ENCODE measurements at places on chromosomes 6 and 20.

DNA sequence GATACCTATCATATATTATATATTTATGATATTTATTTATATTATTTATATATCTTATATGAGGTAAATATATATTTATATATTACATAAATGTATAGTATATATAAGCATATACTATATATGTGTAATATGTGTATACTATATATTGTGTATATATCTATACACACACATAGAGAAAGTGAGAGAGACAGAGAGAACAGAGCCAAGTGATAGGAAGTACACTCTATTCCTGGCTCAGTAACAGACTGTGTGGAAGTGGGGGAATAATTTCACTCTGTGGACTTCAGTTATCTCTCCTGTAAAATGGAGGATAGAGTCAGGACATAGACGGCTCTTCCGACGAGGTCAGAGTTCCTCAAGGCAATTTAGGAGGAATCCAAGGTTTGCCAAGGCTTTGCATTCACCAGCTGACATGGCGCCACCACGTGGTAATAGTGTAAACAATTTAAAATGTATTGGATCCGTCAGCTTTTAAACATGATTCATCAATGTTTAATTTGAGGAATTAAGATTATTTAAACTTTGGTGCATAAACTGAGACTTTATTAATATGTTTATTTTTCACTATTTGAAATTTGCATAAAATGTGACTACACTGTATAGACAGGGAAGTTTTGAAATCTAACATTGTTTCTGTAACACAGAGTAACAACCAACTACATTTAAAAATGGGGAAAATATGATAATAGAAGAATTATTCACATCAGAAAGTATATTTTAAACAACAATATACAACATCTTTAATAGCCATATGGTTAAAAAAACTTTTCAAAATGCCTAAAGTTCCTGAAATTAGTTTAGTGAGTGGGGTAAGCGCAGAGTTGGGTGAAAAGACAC is 75.4 kb upstream of the TMEM244 start:
- DNase-seq, result no peak

DNA sequence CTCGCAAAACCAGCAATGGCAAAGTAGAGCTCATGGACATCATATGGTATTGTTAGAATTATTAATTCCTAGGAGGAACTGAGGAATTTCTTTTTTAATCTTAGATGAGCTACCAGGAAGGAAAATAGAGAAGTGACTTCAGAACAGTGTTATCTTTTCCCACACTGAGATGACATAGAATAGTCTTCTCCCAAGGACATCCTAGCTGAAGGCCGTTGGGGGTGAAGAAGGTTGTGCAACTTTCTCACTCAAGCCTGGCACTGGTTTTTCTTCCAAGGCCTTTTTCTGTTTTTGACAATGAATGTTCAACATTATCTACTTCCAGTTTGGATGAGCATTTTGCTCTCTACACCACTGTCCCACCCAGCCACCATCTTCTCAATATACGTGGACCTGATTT is 35.8 kb upstream of the MAS1 start:
- DNase-seq, result no peak

- no peak for DNase-seq
These were observed 6.0 kb downstream of the HSF2 start for GRCh38 chr6:122405417-122405816.

GRCh38 chr6:22673474-22673873 is 104.1 kb downstream of the HDGFL1 start:
- no peak for DNase-seq

GRCh38 chr6:106530502-106530901 is 98.8 kb downstream of the RTN4IP1 start:
- DNase-seq, result no peak

DNA sequence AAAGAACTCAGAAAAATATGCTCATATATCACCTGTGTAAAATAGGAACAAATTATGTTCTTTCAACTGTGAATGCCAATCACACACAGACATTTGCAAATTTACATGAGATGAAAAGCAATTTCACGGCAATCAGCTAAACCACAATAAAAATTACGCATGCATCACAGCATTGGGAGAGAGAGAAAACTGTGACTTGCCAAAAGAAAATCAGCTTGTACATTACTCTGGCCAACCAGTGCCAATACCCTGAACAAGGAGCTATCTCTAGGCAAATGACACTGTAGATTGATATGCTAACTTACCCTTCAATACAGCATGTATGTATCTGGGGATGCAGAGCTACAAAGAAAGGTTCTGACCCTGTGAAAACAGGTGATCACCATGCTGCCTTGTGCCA is 515.6 kb downstream of the EYS start:
- DNase-seq, result no peak

GRCh38 chr20:50582092-50582491 is 71.9 kb downstream of the PTPN1 start:
- no peak for DNase-seq

GRCh38 chr20:18805881-18806280 is 7.7 kb upstream of the SCP2D1 start:
- no peak for DNase-seq

DNA sequence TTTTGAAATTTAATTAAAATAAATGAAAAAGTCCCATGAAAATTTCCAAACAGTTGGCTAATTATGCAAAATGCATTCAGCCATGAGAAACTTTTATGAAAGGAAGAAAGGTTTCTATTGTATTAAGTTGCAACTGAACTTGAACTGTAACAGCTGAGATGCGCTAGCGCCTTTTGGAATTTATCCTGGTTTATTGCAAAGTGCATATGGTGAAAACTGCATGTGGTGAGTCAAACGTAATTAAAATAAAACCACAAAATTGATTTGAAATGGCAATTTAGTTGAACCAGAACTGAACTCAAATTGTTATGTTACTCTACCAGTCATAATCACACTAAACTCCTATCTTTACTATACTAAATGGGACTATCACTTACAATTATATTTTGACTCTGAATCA is 46.4 kb upstream of the COL21A1 start:
- no peak for DNase-seq

DNA sequence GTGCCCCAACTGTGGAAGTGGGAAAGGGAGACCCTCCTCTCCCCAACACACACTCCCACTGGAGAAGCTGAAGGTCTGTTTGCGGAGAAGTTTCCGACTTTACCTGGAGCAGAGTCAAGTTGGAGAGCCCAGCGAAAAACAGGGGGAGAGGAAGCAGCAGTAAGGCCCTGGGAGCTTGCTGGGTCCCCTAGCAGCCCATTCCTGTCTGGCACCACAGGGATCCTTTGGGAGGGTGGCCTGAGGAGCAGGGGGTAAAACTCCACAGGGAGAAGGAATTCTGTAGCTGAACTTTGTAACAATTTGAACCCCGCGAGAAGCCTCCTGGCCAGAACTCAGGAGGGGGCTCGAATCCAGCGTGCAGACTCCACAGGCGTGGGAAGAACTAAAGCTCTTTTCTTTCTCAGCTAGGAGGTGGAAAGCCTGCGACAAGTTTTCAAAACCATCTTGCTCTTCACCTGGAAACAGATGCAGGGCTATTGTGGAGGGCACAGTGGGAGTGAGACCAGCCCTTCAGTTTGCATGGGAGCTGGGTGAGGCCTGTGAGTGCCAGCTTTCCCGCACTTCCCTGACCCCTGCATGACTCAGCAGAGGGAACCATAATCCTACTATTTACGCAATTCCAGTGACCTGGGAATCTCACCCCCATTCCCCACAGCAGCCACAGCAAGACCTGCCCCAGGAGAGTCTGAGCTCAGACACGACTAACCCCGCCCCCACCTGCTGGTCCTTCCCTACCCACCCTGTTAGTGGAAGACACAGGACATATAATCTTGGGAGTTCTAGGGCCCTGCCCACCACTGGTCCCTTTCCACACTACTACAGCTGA is 25.8 kb downstream of the SERPINB9 start:
- DNase-seq, result no peak

GRCh38 chr6:145819994-145820393 is 5.4 kb upstream of the FBXO30 start:
- no peak for DNase-seq

DNA sequence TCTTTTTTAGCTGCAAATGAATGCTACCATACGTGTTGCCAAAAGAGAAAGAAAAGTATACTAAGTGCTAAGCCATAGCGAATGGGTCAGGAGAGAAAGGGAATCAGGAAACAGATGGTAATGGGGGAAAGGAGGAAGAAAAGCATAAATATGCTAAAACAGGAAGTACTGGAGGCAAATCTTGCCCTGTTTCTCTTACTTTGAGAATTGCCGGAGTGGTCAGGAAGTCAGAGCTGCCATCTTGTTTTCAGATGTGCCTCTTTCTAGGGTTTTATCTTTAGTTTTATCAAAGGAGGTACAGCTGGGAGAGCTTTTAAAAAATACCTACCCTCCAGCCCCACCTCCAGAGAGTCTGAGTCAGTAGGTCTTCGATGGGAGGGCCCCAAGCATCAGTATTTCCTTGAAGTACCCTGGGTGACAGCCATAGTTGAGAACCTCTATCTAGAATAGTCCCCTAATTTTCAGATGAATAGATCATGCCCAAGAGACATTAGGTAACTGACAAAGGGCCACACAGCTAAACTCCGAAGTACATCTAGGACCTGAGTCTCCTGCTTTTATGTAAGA is 193.3 kb downstream of the CLIC5 start:
- no peak for DNase-seq

GRCh38 chr6:134585517-134585873 is 267.6 kb upstream of the SGK1 start:
- no peak for DNase-seq

Data from stimulated activated CD8-positive, alpha-beta memory T cell treated with anti-CD3 and anti-CD28 coated beads, Interleukin-4, amount 100 ng/mL, for 4 hours (primary cell).